ENCODE measurements at places on chromosomes 2 and 18.
A peak's percentile ranks its signal among the peaks of the same experiment; 100 is the strongest.

DNA sequence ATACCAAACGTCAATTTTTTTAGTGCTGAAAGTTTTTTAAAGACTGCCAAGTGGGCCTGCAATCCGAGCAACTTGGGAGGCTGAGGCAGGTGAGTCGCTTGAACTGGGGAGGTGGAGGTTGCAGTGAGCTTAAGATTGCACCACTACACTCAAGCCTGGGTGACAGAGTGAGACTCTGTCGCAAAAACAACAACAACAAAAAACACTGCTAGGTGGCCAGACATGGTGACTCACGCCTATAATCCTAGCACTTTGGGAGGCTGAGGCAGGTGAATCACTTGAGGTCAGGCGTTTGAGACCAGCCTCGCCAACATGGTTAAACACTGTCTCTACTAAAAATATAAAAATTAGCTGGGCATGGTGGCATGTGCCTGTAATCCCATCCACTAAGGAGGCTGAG is 202.8 kb upstream of the COPS8 start:
- DNase-seq = no peak

- no peak for DNase-seq
These were observed 73.1 kb downstream of the MAPK4 start for GRCh38 chr18:50632895-50633515.

DNA sequence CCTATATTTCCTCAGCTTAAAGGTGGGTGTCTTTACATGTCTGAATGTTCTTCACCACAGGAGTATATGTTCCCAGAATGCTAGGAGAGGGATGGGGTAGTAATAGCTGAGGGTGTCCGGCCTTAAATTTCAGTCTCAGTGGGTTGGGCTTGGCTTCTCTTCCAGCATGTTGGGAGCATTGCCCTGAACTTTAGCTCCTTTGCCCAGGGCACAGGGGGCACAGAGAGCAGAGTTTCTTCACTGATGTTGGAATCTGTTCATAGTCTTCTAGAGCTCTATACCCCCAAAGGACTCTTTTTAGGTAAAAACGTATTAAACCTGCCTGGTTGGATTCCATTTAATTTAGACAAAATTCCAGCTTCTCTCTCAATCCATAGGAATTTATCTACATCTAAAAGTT is 154.4 kb upstream of the GCFC2 start:
- no peak for DNase-seq

DNA sequence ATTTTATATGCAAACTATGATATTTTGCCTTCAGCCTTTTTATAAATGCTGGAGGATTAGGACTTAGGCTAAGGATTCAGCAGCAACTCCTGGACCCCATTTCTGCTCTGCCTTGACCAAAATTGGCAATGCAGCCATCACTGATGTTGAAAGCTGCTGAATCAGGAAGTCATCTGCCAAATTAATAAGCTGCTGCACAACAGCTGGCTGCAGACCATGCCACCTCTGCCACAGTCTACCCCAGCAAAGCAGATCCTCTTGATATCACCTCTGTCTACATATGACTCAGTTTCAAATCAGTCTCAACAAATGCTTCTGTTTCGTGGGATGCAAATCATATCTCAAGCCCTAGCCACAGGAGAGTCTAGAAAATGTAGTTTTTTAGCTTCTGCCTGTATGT is 7.1 kb upstream of the SOS1 start:
- DNase-seq = peak; percentile 55

DNA sequence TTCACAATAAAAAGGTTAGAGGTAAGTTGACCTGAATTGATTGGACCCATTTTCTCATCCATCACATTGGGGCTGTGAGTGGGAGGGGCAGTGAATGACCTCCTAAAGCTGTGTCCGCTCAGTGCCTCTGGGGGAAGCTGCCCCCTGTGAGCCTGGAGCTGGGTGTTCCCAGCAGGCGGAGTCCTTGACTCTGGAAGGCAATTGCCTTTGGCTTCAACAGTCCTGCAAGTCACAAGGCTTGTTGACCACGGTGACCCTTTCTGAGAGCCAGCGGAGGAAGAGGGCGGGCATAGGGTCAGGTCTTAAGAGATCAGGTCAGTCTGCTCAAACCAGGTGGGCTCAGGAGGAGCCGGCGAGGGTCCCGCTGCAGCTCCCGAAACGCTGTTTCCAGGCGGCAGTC is 1.1 kb upstream of the CIDEA start:
- DNase-seq = no peak

DNA sequence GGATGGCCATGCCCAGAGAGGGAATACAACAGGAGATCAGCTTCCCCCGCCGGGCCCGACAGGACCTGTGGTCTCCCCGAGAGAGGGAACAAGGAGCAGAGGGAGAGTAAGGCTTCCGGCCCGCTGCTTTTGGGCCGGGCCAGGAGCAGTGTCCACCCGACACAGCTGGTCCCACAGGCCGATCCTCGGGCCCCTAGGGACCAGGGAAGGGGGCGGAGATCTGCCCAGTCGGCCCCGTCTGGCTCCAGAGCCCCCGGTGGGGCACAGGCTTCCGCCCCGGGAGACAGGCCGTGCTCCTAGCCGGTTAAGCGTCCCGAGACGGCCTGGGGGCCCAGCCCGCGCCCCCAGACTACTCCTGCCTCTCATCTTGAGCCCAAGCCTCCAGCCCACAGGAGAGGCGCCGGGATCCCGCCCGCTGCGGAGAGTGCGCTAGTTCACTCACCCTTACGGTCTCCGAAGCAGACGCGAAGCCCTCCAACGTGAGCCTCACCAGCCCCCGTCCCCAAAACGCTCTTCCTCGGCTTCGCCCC is at the start of gene MCFD2:
Gene MCFD2 (minus strand): TSS at position 526 of the 530 bp plus-strand sequence. CDS start 6,635 bp downstream, outside the sequence.
- DNase-seq = peak; percentile 51
